ENCODE measurements at places on chromosomes 13 and 19. TPM values are rescaled to one million over a fixed set of nuclear protein-coding genes. Genes with fewer than 3 reads are reported as not detected.

The NAPSA gene
- 1,633 TPM for total RNA-seq

The TMEM150B gene
- 45.5 TPM for total RNA-seq

The BST2 gene
- 165 TPM for total RNA-seq

The SLC5A5 gene
- total RNA-seq, result 0.18 TPM
